COR-L47 (cell line): ENCODE measurements at places on chromosomes 13 and 19.
A peak's percentile ranks its signal among the peaks of the same experiment; 100 is the strongest.

DNA sequence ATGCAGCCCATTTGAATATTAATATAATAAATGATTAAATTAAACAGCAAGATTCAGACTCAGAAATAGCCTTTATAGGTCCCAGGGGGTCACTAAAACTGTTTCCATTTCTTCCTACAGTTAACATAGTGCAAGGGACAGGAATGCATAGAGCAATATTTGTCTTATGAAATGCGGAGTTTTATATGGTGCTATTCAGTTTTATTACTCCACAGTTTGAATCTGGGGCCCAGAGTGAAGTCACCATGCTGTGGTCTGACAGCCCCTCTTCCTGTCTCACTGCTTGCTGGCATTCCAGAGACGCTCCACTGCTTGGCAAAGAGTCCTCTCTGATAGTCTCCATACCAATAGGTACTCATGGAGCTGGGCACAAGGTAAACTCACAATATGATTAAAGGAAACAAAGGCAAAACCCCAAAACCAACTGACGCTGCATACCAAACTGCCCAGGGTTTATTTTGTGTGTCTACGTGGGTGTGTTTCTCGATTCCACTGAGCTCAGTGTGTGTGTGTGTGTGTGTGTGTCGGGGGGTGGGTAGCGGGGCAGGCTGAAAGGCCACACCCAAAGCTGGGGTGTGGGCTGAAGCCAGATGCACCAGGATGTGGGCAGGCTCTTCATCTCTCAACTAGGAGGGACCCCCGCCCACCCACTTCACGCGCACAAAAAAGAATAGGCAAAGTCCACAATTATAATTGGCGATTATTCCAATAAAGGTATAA, 277.9 kb downstream of the TSHZ3 start:
- DNase-seq: no peak

DNA sequence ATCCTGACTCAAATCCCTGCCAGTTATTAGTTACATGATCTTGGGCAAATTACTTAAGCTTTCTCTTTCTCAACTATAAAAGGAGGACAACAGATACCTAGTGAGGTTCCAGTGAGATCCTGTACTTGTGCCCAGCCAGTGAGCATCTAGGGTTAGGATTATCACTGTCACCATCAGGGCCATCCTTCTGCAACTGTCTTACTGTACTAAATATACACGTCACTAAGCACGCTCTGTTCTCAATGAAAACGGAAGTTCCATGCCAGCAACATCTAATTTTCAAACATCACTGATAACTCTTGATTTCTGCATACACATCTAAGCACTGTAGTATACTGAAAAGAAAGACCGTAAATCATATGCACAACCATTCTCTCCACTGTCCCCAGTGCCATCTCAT, 70.0 kb downstream of the FOXO1 start:
- DNase-seq: no peak

GRCh38 chr13:99575376-99576120, 74.3 kb downstream of the TM9SF2 start:
- DNase-seq: no peak

DNA sequence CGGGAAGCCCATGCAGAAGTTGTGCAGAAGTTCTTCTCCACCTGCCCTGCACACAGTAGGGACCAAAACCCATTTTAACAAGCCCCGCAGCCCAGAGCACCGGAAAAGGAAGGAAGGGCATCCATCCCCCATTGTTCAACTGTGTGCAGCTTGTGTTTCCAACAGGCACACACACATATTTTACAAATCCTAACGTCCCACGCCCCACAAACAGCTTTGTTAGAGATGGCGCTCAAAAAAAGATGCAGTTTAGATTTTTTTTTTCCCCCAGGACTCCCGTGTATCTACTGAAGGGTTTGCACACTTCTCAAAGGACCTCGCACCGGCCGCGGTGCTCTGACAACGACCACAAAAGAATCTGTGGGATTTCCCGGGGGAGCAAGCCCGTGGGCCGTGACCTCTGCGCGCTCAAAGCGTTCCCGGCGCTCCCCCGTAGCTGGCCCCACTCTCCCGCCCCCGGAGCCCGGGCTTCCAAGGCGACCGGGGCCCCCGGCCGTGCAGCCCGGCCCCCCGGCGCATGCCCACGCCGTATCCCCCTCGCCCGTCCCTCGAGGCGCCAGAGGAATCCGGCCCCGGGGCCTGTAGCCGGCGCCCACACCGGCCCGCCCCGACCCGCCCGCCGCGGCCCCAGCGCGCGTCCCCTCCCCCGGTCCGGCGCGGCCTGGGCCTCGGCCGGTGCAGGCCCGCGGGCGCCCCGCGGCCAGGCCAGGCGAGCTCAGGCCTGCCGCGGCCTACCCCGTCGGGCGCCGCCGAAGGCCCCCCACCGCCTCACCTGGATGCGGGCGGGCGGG, 523 bp downstream of the ELAVL1 start:
- peak; percentile 3 for DNase-seq

- DNase-seq: peak; percentile 80
Measured at GRCh38 chr13:111947026-111947810, 119.7 kb upstream of the SOX1 start.

- DNase-seq: no peak
Measured at GRCh38 chr13:29022410-29022809, 202.3 kb downstream of the MTUS2 start.

- DNase-seq: no peak
Measured at GRCh38 chr13:45162821-45163220, 38.0 kb downstream of the KCTD4 start.

DNA sequence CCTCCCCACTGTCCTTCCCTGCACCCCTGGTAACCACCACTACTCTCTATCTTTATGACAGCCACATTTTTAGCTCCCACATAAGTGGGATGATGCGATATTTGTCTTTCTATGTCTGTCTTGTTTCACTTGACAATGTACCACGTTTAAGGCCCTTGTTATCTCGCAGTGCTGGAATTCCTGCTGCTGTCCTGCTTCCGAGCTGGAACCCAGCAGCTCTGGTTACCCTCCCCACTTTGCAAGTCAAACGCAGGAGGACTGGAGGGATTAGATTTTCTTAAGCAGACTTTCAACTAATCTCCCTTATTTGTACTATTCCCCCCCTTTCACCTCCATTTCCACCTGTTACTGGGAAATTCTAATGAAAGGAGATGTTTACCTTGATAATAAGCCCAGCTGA, 59.1 kb upstream of the PDX1 start:
- no peak for DNase-seq

GRCh38 chr19:51713319-51714285, 10.2 kb downstream of the HAS1 start:
- no peak for DNase-seq

DNA sequence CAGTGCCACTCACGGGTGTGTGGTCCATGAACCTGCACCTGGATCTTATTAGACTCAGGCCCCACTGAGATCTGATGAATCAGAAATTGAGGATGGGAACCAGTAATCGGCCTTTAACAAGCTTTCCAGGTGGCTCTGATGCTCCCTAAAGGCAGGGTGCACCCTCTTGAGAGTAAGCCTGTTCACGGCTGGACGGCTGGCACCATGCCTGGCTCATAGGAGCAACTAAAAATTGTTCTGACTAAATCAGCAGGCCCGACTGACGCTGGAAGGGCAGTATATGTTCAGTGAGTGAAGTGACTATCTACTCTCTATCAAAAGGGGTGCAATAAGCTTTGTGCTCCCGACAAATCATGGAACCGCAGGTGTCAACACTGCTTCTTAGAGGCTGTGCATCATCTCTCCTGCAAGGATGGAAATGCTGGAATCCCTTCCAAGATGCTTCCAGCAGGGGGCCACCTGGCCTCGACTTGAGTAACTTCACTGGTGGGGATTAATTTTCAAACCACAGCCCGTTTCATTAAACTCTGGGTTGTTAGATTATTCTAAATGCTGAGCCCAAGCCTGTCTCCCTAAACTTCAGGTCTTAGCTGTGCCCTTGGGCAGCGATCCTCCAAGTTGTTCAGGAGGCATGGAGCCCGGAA, 28.4 kb downstream of the TMTC4 start:
- DNase-seq: peak; percentile 69

DNA sequence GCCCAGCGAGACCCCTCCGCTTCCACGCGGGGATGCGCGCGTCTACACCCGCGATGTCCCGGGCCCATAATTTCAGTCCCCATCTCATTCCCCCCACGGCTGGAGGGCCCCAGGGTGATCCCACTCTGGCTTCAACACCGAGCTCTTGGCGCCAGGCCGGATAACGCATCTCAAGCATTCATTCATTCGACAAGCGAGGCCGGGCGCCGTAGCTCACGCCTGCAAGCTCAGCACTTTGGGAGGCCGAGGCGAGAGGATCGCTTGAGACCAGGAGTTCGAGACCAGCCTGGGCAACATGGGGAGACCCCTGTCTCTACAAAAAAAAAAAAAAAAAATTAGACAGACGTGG, 5.9 kb downstream of the ANGPTL6 start:
- no peak for DNase-seq

DNA sequence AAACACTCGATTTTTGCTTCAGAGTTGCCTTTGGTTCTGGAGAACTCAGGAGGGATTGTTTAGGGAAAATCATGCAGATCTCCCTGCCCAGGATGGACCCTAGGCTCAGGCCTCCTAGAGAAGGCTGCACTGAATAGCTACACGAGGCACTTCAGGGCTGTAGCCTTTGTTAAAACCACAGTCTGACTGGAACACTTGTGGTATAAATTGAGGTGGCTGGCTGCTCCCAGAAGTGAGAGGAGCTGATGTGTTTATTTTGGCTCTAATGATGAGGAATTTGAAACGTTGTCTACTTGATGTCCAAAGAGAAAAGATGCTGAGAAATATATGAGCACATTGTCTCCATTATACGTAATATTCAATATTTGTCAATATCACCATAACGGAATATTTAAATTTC, 762.1 kb upstream of the ARGLU1 start:
- DNase-seq: no peak

- DNase-seq: peak; percentile 86
Measured at GRCh38 chr13:49681842-49682435, 9.3 kb downstream of the EBPL start.

GRCh38 chr13:49441846-49442245, 2.0 kb downstream of the CAB39L start:
- DNase-seq: no peak

DNA sequence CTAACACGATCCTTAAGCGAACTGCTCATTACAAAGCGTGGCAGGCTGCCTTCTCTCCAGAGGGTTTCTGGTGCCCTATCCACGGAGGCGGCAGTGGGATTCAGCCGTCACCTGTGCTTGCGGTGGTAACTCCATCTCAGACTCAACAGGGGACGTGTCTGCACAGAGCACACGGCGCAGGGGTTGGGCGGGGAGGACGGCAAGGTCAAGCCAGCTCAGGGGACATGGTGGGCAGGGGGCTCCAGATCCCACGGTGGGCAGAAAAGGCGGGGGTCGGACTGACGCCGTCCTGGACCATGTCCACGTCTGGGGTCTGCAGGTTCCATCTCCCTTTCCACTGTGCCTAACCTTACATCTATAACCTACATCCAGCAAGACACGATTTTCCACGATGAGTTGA, 70.7 kb downstream of the RASA3 start:
- no peak for DNase-seq

DNA sequence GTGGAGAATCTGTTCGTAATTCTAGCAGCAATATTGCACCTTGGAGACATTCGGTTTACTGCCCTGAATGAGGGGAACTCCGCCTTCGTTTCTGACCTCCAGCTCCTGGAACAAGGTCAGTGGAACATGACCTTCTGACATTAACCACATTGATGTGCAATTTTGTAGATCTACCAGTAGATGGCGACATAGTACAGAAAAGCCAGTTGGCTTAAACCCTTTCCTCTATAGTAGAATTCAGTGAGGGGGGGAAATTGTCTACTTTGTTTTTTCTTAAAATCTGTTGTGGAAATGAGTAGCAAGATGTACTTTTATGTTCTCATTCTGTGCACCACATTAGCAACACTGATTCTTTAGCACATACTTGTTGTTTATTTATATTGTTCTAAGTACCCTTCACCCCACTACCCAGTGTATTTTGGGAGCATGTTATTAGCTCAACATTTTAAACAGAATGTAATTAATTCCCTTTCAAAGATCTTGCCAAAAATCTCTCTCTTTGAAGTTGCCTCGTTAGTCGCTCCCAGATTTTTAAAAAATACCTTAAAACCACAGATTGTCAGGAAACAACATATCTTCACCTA, 332.2 kb downstream of the MYO16 start:
- DNase-seq: peak; percentile 40

DNA sequence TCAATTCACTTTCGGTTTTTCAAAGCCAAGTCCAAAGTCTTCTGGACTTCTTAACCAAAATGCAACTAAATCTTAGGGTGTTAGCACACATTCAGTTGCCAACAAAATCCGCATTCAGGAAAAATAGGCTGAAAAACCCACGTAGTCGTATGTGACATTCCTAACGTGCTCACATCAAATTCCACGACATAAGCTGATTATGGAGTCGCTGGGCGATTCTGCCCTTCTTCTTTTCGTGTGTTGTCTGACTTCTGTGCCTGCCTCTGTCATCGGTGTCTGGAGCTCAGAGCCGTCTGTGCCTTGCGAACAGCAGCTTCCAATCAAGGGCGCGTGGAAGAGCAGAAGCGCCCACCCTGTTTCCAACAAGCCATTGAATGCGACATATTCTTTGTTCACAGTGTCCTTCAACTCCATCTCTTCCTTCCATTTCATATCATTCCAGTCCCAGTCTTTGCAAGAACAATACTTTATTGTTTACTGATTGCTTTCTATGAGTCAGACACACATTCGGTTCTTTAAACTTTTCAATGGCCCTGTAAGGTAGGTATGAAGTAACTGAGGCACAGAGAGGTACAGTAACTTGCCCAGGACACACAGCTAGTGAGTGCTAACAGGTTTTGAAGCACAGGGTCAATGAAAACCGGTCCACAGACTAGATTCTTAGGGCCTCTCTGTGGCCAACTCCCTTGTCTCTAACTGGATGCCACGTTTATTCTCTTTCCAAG, 8.2 kb upstream of the ZNF507 start:
- no peak for DNase-seq

DNA sequence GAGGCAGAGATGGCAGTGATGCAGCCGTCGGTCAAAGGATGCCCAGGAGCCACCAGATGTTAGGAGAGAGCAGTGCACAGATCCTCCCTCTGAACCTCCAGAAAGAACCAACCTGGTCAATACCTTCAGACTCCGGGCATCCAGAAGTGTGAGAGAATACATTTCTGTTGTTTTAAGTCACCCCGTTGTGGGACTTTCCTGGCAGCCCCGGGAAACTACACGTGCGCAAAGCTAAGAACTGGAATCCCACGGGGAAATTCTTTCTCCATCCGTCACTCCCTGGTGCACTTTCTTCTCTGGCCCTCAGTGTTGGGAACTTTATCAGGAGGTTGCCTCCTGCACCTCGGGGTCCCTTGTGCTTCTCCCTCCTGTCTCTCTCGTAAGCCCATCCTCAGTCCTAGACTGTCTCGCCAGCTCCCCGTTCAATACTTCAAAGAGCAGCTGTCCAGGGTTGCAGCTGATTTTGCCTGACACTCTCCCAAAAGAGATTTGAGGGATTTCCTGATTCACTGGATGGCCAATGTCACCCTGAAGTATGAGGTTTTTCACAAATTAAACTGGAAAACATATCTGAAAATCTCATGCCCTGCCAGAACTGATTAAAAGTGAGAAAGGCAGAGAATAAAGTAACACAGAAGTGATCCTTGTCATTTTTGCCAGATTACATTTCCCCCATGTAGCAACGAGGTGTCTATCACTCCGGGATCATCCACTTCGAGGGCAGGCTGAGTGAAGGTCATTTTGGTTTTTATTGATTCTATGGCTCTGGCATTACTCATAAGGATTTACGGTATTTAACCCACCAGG, 136.8 kb downstream of the DCT start:
- no peak for DNase-seq

GRCh38 chr13:103531278-103531677, 465.1 kb upstream of the SLC10A2 start:
- no peak for DNase-seq

- no peak for DNase-seq
Measured at GRCh38 chr13:42760951-42761350, 20.4 kb upstream of the FAM216B start.
